ENCODE measurements at places on chromosomes 12 and 14.
A peak's percentile ranks its signal among the peaks of the same experiment; 100 is the strongest.

DNA sequence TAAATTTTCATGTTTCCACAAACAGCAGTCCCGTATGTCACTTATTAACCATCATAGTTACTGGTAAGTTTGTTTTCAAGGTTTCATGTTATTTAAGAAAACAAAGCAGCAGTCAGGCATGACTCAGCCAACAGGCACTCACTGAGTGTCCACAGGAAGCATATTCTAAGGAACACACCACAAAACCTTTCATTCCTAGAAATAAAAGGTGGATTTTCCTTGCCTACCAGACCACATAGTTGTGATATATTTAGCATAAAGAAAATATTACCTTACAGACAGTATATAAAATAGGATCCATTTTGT, 143.3 kb upstream of the AVPR1A start:
- no peaks in the 10 kb centered on the region for H3K36me3 ChIP-seq
- no peaks in the 10 kb centered on the region for H3K4me1 ChIP-seq
- H3K27me3 ChIP-seq: no peaks in the 10 kb centered on the region
- H3K27ac ChIP-seq: no peak overlapping the region

- no peak for DNase-seq
- peak within 1 kb of the TSS; percentile 59 for H3K27ac ChIP-seq
- H3K36me3 ChIP-seq: no peaks in the 10 kb centered on the region
- peak within 1 kb of the TSS; percentile 80 for H3K4me3 ChIP-seq
- peaks cover 22% of the 10 kb centered on the region for H3K4me1 ChIP-seq
Observed at GRCh38 chr12:113056631-113057488, at the start of gene DTX1. TSS of gene DTX1 (plus strand) at chr12:113056730. CDS start at chr12:113058193, 1,463 bp downstream.

DNA sequence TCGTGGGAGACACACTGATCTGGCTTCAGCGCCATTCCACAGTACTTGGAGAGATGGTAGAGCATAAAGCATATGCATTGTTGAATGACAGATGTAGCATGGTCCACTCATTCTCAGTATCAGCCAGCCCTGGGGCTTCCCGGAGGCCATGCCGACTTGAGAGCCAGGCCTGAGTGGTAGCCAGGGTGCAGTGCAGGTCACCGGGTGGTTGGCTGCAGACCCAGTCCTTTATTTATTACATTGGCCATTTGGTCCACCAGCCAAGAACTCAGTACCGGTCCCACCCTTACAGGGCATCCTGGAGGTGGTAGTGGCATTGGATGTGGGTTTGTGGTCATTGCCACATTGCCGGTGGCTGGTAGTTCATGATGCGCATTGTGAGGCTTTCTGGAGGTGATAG, 121.6 kb upstream of the RTL1 start:
- no peak overlapping the region for H3K4me3 ChIP-seq
- DNase-seq: no peak
- no peaks in the 10 kb centered on the region for H3K4me1 ChIP-seq

- H3K27ac ChIP-seq: no peak overlapping the region
- no peak for DNase-seq
- peaks cover 20% of the 10 kb centered on the region for H3K36me3 ChIP-seq
- no peak overlapping the region for H3K4me3 ChIP-seq
- peaks cover 7% of the 10 kb centered on the region for H3K4me1 ChIP-seq
Observed at GRCh38 chr14:105469456-105470349, 4.9 kb upstream of the CRIP2 start.

- H3K27me3 ChIP-seq: no peaks in the 10 kb centered on the region
- H3K27ac ChIP-seq: no peak overlapping the region
- H3K4me3 ChIP-seq: no peak overlapping the region
- DNase-seq: no peak
- H3K4me1 ChIP-seq: no peaks in the 10 kb centered on the region
Observed at GRCh38 chr12:46710125-46710743, 115.6 kb downstream of the SLC38A4 start.

DNA sequence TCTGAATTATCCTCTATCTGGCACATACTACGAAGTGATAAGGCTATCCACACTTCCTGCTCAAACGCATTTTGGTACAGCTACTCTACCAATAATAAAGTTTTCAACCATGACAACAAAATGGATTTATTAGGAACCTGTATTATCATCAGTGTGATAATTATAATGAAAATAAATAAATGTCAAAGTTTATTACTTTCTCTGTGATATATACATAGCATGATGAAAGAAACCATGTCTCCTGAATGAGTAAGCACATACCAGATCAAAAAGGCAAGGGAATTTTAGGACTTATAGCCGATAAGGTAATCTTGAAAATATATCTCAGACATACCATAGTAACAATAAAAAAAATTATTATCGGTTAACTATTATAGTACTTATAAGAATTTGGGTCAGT, 61.1 kb downstream of the CPNE8 start:
- no peaks in the 10 kb centered on the region for H3K36me3 ChIP-seq
- H3K27ac ChIP-seq: no peak overlapping the region

- no peaks in the 10 kb centered on the region for H3K4me1 ChIP-seq
- H3K36me3 ChIP-seq: peaks cover 10% of the 10 kb centered on the region
- no peak overlapping the region for H3K4me3 ChIP-seq
- no peaks in the 10 kb centered on the region for H3K27me3 ChIP-seq
- no peak overlapping the region for H3K27ac ChIP-seq
- DNase-seq: no peak
Observed at GRCh38 chr12:101746661-101747060, 7.4 kb upstream of the SYCP3 start.

DNA sequence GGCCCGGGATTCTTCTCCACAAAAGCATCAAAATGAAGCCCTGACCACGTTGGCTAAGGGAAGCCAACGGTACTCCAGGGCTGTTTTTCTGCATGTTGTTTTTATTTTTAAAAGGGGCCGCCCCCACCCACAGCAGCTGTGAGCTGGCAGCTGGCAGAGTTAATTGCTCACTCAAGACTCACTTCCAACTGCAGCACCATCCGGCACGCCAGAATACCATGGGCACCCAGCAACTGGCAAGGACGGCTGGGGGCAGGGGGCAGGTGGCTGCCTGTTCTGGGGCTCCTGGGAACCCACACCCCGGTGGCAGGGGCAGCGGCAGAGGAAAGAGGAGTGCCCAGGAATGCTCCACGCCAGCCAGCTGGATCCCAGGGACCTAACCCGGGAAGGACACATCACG, 44.3 kb downstream of the NCOR2 start:
- H3K4me3 ChIP-seq: no peak overlapping the region
- no peaks in the 10 kb centered on the region for H3K36me3 ChIP-seq
- DNase-seq: no peak
- H3K27ac ChIP-seq: no peak overlapping the region

- H3K27me3 ChIP-seq: no peaks in the 10 kb centered on the region
- H3K4me1 ChIP-seq: peaks cover 20% of the 10 kb centered on the region
- no peaks in the 10 kb centered on the region for H3K36me3 ChIP-seq
- peak overlapping the region; percentile 35 for H3K4me3 ChIP-seq
Observed at GRCh38 chr14:71555654-71556559, 376.3 kb upstream of the RGS6 start.

GRCh38 chr12:25684070-25684469, 131.0 kb upstream of the LMNTD1 start:
- H3K27ac ChIP-seq: no peak overlapping the region
- no peaks in the 10 kb centered on the region for H3K36me3 ChIP-seq
- no peak overlapping the region for H3K4me3 ChIP-seq
- no peaks in the 10 kb centered on the region for H3K4me1 ChIP-seq
- H3K27me3 ChIP-seq: no peaks in the 10 kb centered on the region

GRCh38 chr12:87336814-87337336, 692.3 kb downstream of the C12orf50 start:
- H3K4me1 ChIP-seq: no peaks in the 10 kb centered on the region
- no peaks in the 10 kb centered on the region for H3K27me3 ChIP-seq
- no peaks in the 10 kb centered on the region for H3K36me3 ChIP-seq
- H3K4me3 ChIP-seq: no peak overlapping the region

DNA sequence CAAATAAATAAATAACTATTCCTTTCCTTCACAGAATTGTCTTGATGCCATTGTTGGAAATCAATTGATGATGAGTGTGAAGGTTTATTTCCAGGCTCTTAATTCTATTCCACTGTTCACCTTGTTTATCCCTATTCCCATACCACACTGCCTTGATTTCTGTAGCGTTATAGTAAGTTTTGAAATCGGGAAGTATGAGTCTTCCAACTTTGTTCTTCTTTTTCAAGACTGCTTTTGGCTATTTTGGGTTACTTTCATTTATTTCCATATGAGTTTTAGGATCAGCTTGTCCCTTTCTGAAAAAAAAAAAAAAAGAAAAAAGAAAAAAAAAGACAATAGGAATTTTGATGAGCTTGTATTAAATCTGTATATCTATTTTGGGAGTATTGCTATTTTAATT, 9.3 kb upstream of the CDK2AP1 start:
- H3K4me1 ChIP-seq: no peaks in the 10 kb centered on the region
- no peaks in the 10 kb centered on the region for H3K27me3 ChIP-seq
- no peak for DNase-seq
- H3K4me3 ChIP-seq: no peak overlapping the region
- H3K27ac ChIP-seq: no peak overlapping the region

DNA sequence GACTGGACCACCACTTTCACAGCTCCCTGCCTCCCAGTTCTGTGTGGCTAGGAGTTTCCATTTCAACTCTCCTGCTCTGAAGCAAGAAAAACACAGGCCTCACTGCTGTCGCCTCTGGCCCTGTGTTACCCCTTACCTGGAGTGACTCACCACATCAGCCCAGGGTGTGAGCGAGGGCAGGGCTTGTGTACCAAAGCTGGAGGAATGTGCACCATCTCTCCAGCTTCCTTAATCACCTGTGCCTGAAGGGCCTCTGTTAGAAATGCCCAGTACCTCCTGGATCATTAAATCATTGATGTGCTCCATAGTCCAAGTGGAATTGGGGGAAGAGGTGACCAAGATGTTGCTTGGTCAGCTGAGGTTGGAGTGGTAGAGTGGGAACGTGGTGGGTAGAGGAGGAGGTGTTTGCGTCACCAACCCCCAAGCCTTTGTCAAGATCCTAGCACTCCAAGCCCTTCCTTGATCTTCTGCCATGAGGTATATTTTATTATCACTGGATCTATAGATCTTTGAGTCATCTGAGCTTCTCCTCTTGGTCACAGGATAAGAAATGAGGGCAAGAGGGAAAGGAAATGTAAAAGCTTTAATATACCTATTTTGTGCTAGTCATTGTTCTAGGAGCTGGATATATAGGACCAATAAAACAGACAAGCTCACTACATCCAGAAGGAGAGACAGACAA, 51.3 kb downstream of the SSPN start:
- no peak for DNase-seq
- H3K27me3 ChIP-seq: no peaks in the 10 kb centered on the region
- no peak overlapping the region for H3K4me3 ChIP-seq
- H3K36me3 ChIP-seq: no peaks in the 10 kb centered on the region
- H3K4me1 ChIP-seq: no peaks in the 10 kb centered on the region
- no peak overlapping the region for H3K27ac ChIP-seq

GRCh38 chr12:104138797-104139152, 765 bp upstream of the NFYB start:
- peaks cover 3% of the 10 kb centered on the region for H3K36me3 ChIP-seq
- no peak overlapping the region for H3K27ac ChIP-seq
- peaks cover 15% of the 10 kb centered on the region for H3K4me1 ChIP-seq
- no peak for DNase-seq

- no peaks in the 10 kb centered on the region for H3K27me3 ChIP-seq
- H3K4me3 ChIP-seq: no peak overlapping the region
- H3K36me3 ChIP-seq: no peaks in the 10 kb centered on the region
- no peaks in the 10 kb centered on the region for H3K4me1 ChIP-seq
- H3K27ac ChIP-seq: no peak overlapping the region
Observed at GRCh38 chr12:46778415-46778814, 47.4 kb downstream of the SLC38A4 start.

DNA sequence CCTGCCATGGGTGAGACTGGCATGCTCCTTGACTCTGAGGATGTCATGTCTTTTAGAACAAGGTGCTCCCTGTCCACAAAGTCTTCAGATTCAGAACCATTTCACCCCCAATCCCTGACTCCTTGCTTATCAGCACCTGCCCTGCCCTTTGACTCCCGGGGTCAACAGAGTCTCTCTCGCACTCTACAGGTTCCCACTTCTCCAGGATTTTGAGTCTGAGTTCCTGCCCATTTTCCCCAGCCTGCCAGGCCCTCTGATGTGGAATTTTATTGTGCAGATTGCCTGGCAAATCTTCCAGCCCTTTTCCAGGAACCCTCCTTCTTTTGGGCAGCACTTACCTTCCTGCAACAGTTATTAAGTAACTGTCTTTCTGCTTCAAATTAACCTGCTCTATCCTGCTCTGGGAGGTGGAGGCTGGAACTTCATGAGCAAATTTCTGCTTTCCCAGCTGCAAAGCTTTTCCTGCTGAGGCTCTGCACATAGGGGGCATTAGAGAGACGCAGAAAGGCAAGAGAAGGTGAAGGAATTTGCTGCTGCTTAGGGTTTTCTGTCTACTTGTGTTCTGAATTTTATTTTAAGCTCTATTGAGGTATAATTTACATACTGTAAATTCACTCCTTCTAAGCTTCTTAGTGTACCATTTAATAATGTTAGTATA, 259.1 kb downstream of the PCNX1 start:
- H3K36me3 ChIP-seq: no peaks in the 10 kb centered on the region
- no peak overlapping the region for H3K27ac ChIP-seq
- H3K4me3 ChIP-seq: no peak overlapping the region
- H3K27me3 ChIP-seq: no peaks in the 10 kb centered on the region

- DNase-seq: no peak
- no peak overlapping the region for H3K4me3 ChIP-seq
- no peak overlapping the region for H3K27ac ChIP-seq
- no peaks in the 10 kb centered on the region for H3K36me3 ChIP-seq
- no peaks in the 10 kb centered on the region for H3K27me3 ChIP-seq
Observed at GRCh38 chr12:4819654-4820053, 90.1 kb upstream of the KCNA1 start.

DNA sequence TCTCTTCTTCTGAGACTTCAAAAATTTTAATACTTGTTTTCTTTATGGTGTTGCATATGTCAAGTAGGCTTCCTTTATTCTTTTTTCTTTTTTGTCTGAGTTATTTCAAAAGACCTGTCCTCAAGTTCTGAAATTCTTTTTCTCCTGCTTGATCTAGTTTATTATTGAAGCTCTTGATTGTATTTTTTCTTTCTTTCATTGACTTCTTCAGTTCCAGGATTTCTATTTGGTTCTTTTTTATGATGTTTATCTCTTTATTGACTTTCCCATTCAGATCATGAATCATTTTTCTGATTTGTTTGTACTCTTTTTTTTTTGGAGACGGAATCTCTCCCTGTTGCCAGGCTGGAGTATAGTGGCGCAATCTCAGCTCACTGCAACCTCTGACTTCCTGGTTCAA, 34.1 kb downstream of the IFT43 start:
- no peak overlapping the region for H3K27ac ChIP-seq
- H3K4me3 ChIP-seq: no peak overlapping the region
- no peaks in the 10 kb centered on the region for H3K4me1 ChIP-seq
- no peaks in the 10 kb centered on the region for H3K27me3 ChIP-seq
- H3K36me3 ChIP-seq: peaks cover 5% of the 10 kb centered on the region

GRCh38 chr14:33928895-33929294, 22.0 kb downstream of the EGLN3 start:
- H3K27ac ChIP-seq: no peak overlapping the region
- H3K27me3 ChIP-seq: no peaks in the 10 kb centered on the region

All from effector memory CD4-positive, alpha-beta T cell (primary cell).